ENCODE measurements at places on chromosomes 4 and X.

DNA sequence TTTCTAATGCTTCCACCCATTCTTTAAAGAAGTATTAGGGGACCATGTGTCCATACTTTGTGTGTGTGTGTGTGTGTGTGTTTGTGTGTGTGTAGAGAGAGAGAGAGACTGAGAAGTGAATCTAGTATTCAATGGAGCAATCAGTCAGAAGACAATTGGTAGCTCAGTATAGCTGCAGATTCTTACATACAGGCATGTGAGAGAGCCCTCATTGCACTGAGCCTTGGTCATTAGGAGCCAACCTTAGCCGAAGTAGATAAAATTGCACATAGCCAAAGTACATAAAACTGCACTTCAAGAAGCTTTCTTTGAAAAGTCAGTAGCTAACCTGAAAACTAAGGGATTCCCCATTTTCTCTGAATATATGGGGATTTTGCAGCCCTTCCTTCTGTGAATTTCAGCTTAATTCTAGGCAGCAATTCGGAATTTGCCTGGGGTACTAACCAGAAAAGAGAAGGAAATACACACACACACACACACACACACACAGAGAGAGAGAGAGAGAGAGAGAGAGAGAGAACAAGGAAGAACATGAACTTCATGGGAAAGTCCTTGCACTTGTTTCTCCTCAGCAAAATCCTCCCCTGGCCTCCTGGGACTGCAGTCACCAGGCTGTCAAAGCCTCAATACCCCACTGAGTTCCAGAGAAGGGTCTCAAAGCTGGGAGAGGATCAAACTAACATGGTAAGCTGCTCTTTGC is 1.7 kb upstream of the PRDM8 start:
- DNase-seq: no peak

DNA sequence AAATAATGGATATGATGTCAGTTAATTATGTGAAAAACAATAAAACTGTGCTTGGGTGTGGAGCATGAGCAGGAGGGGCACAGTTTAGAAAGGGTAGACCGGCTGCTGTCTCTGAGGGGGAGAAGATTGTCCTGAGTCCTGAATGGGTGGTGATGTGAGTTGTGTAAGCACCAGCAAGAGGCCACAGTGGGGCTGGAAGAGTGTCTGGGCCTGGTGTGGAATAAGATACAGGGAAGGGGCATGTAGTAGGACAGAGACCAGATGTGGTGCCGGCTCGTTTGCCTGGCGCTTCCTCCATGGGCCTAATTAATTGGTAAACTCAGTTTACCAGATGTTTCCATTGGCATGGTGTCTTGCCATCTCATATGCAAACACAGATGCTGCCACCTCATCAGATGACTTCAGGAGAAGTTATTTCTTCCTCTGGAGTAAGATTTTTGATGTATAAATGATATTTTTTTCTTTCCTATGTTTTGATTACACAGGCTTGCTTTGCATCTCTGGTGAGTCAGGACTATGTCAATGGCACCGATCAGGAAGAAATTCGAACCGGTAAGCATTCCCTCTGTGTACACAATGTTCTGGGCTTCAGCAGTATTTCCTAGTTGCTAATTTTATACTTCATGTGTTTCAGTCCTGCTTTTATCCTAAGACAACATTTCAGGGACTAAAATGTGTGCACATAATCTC is 5.1 kb downstream of the MED28 start:
- DNase-seq: no peak

DNA sequence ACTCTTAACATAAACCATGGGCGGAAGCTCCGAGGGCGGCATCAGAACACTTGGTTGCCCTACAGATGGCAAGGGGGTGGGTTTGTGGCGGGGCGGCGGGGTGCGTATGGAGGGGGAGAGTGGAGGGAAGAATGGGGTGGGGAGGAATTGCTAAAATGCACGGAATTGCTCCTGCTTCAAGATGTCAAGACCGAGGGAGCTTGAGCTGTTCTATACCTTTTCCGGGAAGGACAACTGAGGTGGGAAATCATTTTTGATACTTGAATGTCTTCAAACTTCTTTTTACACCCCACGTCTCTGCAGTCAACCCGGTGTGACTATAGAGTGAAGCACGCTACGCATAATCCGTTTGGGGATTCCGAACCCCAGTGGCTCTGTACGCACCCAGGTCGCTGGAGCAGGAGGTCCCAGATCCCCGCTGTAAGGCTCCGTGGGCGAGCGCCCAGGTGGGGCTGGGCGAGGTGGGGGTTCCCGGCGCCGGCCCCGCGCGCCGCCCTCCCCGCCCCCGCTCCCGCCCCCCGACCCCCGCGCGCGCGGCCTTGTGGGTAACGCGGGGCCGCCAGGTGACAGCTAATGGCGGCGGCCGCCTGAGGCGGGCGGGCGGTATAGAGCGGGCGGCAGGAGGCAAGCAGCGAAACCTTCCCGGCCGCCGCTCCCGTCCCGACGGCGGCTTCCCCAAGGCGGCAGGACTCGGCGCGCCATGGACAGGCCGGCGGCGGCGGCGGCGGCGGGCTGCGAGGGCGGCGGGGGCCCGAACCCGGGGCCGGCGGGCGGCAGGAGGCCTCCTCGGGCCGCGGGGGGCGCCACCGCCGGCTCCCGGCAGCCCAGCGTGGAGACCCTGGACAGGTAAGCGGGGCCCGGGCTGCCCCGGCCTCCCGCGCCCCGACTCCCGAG is at the start of gene MTMR1:
MTMR1 (plus strand) TSS at position 566 of the 894 bp plus-strand sequence; CDS start at position 701, 135 bp downstream.
- DNase-seq: peak; percentile 49

- DNase-seq: no peak
Observed at GRCh38 chrX:9293051-9293496, 171.8 kb upstream of the TBL1X start.

- no peak for DNase-seq
Observed at GRCh38 chr4:96698831-96699230, 858.9 kb downstream of the PDHA2 start.

- no peak for DNase-seq
Observed at GRCh38 chrX:73930300-73930699, 367.3 kb downstream of the CHIC1 start.
